ENCODE measurements at places on chromosomes 3 and 15.

DNA sequence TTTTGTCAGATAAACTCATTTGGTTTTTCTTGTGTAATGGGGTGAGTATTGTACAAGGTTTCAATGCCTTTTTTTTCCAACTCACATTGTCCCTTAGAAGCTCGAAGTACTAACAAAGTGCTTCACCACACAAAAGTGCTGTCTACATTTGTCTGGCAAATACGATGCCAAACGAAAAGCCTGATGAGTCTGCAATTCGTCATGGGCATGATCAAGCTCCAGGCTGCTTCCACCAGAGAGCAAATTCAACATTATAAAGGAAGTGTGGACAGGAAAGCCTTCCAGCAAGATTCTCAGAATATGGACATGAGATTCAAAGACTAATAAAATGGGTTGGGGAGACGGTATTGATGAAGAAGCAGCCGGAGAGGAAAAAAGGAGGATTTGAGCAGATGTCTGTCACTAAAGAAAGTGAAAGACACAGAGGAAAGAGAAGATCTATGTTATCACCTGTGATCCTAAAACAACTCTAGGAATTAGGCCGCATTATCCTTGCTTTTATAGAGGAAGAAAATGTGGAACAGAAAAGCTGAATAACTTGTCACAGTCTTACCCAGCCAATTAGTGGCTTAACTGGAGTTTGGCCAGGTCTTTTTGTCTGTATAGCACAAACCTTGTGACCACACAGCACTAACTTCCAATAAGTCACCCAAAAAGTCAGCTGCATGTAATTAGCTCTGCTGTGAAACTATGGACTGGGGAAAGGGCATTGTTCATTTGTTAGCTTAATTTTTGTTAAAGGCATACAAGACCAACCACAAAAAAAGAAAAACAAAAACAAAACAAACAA lies 494.8 kb downstream of the FHIT start:
- DNase-seq, result no peak

DNA sequence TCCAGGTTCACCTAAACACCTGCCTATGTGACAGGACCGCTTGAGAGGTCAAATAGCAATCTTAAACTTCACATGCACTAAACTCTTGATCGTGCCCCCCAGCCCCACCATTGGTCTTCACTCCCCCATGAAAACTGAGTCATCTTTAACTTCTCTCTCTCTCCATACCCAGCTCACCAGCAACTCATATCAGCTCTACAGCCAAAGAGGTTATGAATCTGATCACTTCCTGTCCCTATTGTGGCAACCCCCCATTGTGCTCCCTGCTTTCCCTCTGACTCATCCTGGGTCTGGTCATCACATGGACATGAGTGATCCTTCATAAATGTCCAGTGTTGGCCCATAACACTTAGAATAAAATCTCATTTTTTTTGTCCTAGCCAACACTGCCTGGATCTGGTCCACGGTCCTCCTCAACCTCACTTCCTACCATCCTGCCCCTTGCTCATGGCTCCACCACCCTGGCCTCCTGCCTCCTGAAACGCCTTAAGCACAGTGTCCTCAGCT lies 103.4 kb upstream of the HACD2 start:
- DNase-seq, result no peak

DNA sequence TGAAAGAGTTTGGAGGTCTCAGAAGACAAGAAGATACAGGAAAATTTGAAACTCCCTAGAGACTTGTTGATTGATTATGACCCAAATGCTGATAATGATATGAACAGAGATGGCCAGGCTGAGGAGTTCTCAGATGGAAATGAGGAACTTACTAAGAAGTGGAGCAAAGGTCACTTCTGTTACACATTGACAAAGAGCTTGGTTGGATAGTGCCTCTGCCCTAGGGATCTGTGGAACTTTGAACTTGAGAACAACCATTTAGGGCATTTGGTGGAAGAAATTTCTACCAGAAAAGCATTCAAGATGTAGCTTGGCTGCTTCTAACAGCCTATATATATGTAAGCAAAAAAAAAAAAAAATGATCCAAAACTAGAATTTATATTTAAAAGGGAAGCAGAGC lies 48.9 kb upstream of the NAALADL2 start:
- DNase-seq, result no peak

DNA sequence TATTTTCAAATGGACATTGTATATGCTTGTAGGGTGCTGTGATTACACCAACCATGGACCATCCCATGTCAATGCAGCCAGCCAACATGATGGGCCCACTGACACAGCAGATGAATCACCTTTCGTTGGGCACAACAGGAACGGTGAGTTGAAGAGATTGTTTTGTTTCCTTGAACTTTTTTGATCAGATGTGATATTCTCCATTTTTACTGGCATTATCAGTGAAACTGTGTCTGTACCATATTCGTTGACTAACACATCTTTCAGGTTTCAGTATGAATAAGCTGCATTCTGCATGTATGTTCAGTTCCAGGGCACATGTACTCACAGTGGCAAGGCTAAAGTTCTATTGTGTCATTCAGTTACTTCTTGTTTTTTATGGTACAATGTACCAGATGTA lies 655.2 kb downstream of the RBMS3 start:
- DNase-seq, result no peak

DNA sequence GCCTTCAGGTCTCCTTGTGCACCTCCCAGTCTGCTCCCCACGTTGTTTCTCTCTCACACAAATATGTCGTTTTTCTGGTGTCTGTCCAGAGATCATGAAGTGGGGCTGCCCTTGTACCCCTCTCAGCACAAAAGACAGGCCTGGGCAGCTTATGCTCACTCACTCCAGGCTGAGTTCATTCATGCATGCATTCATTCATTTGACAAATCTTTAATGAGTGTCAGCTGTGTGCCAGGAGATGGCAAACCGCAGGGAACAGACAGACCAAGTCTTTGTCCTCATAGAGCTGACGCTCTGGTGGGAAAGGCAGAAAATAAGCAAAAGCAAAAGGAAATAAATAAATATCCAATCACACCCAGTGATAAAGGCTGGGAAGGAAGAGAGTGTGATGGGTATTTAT lies 7.6 kb upstream of the TRH start:
- DNase-seq, result no peak

- no peak for DNase-seq
Measured at GRCh38 chr15:86229936-86230335, 150.3 kb downstream of the AGBL1 start.

- DNase-seq, result no peak
Measured at GRCh38 chr3:15313461-15313860, 18.9 kb downstream of the SH3BP5 start.

GRCh38 chr3:138774529-138775253 lies 60.0 kb downstream of the PIK3CB start:
- DNase-seq, result no peak

DNA sequence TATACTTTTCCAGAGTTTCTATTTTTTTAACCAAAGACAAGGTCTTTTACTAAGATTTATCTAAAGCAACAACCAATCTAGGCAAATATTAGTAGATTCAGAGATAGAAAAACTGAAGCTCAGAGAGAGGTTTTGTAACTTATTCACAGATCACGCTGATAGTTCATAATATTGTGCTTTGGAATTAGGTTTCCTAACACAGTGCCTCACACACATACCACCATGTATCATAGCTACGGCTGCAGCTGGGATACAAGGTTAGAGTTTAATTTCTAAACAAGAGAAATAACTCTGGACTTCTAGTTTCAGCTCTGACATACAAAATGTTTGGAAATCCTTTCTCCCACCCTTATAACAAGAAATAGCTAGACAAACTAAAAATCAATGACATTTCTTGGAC lies 565.7 kb downstream of the PYDC2 start:
- DNase-seq, result no peak

DNA sequence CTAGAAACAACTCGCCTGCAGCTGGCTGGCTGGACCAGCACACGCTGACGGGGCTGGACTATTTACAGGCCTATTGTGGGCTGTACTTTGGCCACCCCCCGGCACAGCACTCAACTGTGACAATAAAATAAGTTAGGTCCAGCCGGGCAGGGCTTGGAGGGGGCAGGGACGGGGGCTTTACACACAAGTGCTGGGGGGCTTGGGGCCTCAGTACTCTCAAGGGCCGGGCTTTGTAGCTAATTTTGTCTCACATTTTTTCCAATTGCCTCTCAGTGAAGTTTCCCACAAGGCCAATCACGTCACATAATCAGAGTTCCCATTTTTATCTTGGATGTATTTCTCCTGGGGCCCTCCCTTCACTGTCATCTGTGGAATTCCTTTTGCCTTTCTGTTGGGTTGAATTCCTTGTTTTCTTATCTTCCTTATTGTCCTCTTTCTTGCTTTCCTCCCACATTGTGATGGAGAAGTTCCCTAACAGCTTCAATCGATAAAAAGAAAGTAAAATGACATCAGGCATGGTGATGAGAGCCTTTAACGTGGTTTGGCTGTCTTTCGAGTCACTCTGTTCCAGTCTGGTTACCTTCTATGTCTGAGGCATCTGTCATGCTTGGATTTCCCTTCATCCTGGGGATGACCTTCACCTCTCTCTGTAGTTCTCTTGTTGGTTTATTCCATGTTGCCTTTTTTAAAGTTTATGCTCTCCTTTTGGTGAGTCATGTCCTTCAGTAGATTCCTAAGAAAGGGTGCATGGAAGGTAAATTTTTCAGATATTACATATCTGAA lies 44.1 kb upstream of the CMTM7 start:
- DNase-seq, result no peak

DNA sequence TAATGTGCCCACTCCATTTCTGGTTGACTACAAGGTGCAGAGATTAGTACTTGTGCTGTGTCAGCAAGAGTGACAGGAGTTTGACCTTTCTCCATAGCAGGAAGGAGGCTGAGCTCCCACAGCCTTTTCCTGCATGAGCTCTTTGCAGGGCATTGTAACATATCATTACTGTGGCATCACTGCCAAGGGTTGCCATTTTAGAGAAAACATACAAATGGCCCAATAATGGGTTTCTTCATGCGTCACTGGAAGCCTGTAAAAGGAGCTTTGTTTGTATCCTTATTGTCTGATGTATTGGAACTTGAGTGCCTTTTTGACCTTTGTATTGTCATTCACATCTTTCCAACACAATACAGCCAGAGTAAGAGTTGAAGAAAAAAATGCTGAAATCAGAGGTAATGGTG lies 323.0 kb upstream of the CDIN1 start:
- no peak for DNase-seq

DNA sequence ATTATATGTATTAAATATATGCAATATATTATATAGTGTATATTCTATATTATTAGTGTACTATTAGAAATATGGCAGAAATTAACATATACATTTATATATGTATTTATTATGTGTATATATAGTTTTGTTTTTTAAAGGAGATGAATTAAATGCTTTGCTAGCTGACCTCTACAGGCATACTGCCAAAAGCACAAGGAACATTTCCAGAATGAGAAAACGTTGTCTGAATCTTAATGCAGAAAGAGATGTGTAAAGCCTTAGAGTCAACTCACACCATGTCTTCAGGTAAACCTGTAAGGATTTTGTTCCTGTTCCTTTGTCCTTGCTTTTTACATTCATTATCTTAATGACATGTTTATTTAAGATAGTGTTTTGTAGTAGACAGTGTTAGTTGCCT lies 111.9 kb downstream of the ST8SIA2 start:
- DNase-seq, result no peak

GRCh38 chr3:25888892-25889524 lies 99.1 kb downstream of the OXSM start:
- no peak for DNase-seq

- no peak for DNase-seq
Measured at GRCh38 chr3:29281094-29281343, 148 bp downstream of the RBMS3 start.

DNA sequence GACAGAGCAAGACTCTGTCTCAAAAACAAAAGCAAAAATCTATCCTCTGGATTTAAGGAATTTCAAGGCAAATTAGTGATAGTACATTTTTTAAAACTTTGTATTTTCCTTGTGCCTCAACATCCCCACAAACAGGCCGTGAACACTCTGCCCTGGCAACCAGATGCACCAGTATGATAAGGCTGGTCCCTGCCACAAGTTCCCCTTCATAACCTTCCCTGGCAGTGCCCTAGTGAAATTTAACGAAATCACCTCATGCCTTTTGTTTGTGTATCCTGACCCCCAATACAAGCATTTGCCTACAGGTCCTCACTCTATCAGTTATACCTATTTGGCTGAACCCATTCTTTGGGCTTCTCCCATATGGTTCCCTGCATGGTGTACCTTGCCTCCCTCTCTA lies 107.4 kb upstream of the FLNB start:
- no peak for DNase-seq

DNA sequence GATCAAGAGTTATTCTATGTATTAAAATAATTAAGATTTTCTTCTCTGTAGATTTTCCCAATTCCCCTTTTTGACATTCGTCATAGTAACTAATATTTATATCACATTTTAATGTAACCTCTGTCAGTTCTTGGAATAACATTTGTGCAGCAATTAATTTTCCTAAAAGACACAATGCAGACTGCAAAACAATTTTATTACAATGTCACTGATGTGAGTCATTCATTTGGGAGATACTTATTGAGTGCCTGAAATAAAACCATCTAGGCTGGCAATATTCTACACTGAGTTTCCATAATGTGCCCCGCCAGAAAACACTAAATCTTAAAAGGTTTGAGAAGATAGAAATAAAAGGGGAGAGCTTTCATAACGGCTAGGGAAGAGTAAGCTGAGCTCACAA lies 6.7 kb upstream of the USP13 start:
- DNase-seq, result no peak

DNA sequence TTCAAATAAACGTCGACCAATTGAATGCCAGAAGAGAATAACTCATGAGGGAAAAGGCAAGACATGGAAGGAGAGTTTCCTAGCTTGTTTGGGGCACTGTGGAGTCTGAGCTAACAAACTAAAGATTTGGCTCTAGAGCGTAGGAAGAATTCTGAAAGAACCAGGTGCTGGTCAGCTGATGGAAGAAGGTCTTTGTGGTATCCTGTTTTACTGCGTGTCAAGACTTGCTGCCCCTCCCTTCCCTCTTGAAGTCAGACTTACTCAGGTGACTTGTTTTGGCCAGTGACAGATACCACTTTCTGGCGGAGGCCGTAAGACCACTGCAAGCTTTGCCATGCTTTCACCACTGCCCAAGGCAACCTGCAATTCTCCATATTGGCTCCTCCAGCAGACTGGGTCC lies 673 bp upstream of the HCLS1 start:
- no peak for DNase-seq

GRCh38 chr3:2099779-2100191 lies 1.1 kb downstream of the CNTN4 start:
- no peak for DNase-seq

DNA sequence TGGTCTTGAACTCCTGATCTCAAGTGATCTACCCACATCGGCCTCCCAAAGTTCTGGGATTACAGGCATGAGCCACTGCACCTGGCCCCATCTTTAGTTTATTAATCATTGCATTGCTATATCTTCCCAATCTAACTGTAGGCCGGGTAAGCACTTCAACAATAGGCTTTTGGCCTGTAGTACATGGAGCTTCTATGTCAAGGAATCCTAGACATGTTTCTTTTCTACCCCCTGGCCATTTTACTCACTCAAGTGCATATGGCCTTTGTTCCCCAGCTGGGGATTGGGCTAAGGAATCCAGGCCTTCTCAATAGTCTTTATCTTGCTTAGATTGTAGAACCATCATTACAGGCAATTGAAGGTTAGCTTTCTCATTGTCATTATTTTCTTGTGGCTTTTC lies 122.3 kb upstream of the MBNL1 start:
- DNase-seq, result no peak
